HFFc6 (cell line): ENCODE measurements at places on chromosomes 6 and 20. TPM values are rescaled to one million over a fixed set of nuclear protein-coding genes. Genes with fewer than 3 reads are reported as not detected.

OR2H1 gene
- total RNA-seq, result not detected in 2 replicates

GRCh38 chr6:74549746-74550145, 656.1 kb downstream of the COL12A1 start:
- no peak for DNase-seq

DNA sequence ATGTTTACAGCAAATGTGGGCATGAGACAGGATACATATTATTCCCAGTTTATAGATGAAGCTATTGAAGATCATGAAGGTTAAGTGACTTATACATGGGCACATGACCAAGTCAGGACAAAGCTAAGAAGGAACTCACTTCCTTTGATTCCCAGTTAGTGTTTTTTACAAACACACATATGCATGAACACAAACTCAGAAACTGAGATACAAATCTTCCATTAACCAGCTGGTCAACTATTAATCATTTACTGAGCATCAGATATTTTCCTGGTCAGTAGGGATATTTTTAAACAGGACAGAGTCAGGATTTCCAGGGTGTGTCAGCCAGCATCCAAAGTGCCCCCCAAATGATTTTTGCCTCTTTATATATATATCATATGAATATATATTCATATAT, 222.2 kb downstream of the OGFRL1 start:
- DNase-seq, result no peak

CASS4 gene
- 0.37 to 0.67 TPM (median 0.38 TPM) in 3 replicates for total RNA-seq

LST1 gene
- total RNA-seq, result not detected in 3 replicates

DNA sequence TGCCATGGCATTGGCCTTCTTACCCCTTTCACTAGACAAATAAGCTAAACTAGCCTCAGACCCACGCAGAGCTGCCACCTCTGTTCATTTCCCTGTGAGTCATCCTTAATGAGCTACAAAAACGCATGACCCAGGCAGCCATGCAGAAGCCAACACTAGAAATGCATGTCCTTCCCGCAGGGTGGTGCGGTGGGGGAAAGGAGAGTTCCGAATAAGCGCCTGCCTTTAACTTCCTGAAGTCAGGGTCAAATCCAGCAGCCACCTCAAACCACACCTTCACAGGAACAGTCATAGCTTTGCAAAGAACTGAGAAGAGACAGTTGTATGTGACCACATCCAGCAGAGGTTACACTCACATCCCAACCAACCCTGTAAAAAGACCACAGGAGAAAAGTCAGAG, 40.4 kb downstream of the IRF4 start:
- no peak for DNase-seq

DNA sequence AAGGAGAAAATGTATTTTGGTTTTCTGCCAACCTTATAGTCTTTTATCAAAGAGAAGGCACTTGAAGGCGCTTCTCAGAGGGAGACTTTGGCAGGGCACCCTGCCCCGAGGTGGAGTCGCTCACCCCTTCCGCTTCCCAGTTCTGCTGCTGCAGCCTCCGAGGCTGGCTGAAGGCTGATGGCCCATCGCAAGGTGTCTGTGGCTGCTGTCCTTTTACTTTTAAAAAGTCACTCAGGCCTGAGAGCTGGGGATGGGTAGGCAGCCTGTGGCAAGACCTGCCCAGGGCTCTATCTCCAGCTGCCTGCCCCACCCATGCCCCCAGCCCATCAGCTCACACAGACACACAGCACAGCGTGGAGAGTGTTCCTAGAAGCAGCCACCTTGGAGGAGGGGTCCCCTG, 206.6 kb upstream of the CST7 start:
- no peak for DNase-seq

- DNase-seq, result no peak
These were observed 509.6 kb downstream of the PRKN start for GRCh38 chr6:162217811-162218493.

SLC2A10 gene
- total RNA-seq, result 29.6 to 33.4 TPM (median 30.5 TPM) in 3 replicates

SLC17A1 gene
- total RNA-seq, result not detected in 3 replicates

DNA sequence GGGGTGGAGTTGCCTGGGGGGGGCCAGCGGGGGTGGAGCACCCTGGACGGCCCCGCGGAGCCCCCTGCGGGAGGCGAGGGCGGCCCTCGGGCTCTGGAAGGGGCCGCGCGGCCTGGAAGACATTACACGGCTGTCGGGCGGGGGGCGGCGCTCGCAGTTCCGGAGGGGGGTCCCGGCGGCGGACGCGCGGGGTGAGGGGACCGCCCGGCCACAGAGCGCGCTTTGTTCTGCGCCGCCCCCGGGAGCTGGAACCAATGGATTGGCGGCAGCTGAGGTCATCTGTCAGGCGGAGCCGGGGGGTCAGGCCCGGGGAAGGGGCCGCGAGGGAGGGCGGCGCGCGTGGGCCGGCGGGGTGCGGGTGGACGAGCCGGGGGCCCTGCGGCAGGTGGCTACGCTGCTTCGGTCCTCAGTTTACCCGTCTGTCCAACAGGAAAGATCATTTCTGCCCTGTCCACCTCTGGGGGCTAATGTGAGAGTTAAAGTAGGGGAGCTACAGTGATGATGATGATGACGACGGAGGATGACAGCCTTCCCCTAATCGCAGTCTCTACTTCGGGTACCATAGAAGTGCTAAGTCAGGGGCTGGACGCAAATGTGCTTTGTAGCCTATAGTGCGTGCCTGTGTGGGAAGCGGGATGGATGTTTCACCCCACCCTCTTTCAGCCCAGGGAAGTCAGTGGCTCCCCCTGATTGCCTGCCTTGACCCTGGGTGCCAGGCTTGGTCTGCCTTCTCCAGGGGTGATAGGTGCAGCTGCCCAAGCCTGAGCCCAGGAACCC, 10.4 kb downstream of the SRXN1 start:
- no peak for DNase-seq
